ENCODE measurements at places on chromosomes 2 and 18.
A peak's percentile ranks its signal among the peaks of the same experiment; 100 is the strongest.

DNA sequence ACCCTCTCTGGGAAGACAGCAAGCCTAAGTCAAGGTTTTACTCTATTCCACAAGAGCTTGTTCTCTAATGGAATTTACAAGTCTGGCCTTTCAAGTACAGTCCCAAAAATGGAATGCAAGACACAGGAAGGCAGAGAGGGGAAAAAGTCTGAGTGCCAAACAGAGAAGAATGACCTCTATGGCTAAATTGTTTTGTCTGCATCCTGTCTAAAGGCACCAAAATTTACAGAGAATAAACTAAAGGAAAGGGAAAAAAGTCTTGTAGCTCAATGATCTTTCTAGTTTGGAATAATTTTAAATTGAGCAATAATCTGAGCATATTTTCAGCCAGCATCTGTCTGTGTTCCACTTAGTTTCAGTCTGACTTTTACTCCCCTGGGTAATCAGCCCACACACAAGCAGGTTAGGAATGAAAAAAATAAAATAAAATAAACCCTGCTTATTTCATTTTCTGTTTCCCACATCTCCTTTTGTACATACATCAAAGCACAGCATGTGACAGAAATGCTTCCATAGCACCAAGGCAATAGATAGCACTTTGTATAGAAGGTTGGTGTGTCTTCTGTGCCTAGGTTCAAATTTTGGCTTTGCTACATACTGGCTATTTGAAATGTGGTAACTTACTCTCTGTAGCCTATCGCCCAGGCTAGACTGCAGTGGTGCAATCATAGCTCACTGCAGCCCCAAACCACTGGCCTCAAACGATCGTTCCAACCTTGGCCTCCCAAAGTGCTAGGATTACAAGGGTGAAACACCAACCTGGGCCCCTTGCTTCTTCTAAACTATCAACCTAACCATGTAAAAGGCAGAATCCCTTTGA is 105.1 kb downstream of the SLC8A1 start:
- DNase-seq = peak; percentile 52

GRCh38 chr2:236785611-236786057 is 216.0 kb downstream of the ACKR3 start:
- DNase-seq = no peak

DNA sequence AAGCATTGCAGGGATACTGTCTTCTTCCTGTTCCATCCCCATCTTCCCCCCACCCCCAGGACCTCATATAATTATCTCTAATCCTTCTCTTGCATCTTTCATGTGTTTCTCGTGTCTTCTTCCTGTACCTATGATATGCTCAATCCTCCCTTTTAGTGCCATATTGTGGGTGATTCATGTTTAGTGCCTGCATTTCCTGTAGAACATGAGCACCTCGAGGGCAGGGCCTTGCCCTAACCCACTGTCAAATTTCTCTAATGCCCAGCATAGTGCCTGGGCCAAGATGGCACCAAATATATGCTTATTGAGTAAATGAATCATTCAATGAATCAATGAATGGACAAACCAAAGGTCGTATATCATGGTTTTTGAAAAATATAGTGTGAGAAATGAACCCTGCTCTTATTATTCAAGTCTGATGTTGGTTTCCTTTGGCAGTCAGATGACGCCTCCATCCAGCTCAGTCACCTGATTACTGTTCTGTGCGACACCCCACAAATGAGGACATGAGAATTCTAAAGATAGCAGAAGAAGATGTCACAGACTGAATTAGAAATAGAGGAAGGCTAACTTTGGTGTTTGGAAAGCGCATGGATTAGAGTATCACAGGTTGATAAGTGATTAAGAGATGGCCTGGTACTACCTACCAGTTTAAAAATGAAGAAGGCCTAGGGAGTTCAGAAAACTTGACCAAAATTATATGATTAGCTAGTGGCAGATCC is 278.4 kb downstream of the PRKCE start:
- DNase-seq = no peak

- no peak for DNase-seq
Measured at GRCh38 chr2:16127276-16127940, 187.1 kb downstream of the MYCN start.

GRCh38 chr2:22198381-22199283 is 1074.9 kb downstream of the TDRD15 start:
- DNase-seq = no peak

DNA sequence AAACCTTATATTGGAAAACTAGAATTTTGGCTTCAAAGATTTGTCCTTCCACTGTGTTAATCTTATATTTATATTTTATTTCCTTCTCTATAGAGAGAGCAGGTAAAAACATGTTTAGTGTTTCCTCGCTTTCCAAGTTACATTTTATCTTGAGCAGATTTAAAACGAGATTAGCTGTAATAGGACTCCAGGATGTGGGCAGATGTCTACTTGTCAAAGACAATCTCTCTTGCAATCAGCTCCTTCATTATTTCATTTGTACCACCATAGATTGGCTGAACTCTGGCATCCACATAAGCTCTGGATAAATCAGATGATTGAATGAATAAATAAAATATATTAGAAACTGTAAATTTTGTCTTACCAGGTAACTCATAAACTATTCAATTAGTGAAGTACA is 17.5 kb upstream of the KANSL1L start:
- DNase-seq = no peak

DNA sequence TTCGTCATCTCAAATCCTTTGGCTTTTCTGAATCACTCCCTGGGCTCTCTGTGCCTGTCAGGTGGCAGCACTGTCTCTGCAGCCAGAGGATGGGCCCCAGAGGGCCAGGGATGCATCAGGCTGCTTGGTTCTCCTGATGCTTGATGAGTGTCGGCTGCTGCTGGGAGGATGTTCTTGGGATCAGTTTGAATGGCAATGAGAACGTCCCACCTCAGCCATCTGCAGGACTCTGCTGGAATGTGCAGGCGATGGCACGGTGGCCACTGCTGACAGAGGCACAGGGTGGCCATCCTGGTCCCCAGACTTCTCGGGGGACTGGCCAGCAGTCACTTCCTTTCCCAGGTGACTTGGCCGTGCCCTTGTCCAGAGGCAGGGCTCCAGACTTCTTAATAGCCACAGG is 146.0 kb downstream of the FAM210A start:
- DNase-seq = no peak

GRCh38 chr2:8652774-8653426 is 29.0 kb upstream of the ID2 start:
- DNase-seq = no peak

GRCh38 chr18:59893971-59894370 is 5.8 kb upstream of the PMAIP1 start:
- no peak for DNase-seq

GRCh38 chr2:69911985-69912563 is 2.8 kb upstream of the MXD1 start:
- DNase-seq = no peak

DNA sequence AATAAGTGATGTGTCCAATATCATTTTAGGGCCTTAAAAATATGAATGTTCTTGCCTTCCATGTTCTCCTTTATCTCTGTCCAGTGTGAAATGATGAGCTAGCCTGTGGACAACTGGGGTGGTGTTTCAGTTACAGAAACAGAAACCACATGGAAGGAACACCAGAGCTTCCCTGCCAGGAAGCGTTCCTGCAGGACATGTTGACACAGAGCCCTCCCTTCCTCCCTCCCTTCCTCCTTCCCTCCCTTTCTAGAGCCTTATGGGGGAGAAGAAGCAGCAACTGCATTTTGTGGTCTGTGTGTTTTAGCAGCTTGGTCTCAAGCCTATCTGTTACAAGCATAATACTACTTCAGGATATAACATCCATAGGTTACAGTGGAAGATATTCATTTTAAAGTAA is 539.7 kb upstream of the NETO1 start:
- DNase-seq = no peak

DNA sequence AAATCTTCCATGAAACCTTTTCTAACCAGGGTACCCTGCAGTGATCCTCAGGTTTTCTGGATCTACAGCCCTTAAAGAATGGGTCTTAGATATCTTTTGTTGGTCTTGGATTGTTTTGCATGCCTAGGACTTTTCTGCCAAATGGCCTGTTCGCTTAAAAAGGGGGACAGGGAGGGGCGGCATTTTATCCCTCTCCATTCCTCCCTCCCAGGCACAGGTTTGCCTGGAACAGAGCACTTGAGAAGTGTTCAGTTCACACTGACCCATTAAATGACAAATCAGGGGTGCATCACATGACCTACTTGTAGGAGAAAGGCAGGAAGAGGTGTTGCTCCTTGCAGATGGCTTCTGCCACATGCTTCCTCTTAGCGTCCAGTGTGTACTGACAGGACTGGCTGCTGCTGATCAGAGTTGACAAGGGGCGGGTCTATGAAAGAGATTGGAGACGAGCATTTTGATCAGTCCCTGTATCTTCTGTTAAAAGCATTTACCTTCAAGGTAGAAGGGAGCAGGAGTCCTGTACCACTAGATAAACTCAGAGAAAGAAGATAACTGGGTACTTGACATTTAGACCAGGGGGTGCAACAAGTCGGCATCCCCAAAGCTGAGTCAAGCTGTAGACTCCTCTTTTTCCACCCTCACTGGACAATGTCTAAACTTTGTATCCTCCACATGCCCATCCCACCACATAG is 8.4 kb downstream of the APOB start:
- DNase-seq = no peak

GRCh38 chr2:198408171-198408570 is 603.8 kb downstream of the PLCL1 start:
- DNase-seq = no peak

DNA sequence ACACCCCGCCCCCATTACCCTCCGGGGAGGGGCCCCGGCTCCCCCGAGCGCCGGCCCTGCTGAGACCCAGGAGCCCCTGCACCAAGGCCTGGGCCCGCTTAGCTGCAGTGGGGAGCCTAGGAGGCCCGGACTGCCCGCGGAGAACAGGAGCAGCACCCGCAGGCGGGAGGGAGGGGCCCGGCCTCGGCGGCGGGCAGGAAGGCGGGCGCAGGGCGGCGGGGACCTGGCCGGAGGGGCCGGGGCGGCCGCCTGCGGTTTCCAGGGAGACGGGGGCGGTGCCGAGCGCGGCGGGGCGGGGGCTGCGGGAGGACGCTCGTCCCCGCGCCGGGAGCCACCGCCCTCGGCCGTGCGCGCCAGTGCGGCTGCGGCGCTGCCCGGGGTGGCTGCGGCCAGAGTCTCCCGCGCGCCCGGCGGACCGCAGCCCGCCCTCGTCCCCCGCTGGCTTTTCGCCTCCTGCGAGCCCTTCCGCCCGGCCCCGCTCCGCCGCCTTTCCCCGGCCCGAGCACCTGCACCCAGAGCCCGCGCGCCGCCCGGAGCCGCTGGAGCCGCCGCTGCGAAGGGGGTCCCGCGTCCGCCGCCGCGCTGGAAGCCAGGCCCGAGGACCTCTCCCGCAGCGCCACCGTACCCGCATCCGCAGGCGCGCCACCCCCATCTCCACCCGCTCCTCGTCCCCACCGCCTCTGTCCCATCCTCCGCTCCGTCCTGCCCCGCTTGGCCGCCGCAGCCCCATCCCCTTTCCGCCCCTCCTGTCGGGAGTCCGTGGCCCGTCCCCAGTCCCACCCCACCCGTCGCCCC is 17.2 kb downstream of the GPC1 start:
- peak; percentile 81 for DNase-seq

Data from Right ventricle myocardium superior (tissue), 1 donor.